Stimulated activated CD4-positive, alpha-beta T cell treated with anti-CD3 and anti-CD28 coated beads, Interleukin-15, amount 100 ng/mL, for 1 hour (primary cell): ENCODE measurements at places on chromosomes 11 and 22.

- no peak for DNase-seq
These were observed 21.6 kb upstream of the MUC15 start for GRCh38 chr11:26593691-26594090.

- no peak for DNase-seq
These were observed 9.7 kb downstream of the ARHGEF17 start for GRCh38 chr11:73317803-73318202.

DNA sequence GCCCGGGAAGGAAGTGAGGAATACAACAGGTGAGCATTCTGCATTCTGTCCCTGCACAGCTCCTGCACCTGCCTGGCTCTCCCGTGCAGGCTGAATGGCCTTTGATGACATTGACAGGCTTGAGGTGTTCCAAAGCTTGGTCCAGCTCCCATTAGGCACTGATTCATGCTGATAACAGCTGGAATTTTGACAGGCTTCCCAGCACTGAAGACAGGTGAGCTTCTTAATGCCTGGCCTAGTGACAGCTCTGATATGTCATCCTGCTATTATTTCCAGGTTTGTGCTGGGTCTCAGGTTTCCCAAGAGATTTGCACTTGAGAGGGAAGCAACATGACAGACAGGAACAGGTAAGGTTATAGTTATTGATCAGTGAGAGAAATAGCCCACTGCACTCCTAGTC, 58.0 kb upstream of the MTNR1B start:
- DNase-seq, result no peak

GRCh38 chr11:125449565-125449964, 46.5 kb downstream of the FEZ1 start:
- no peak for DNase-seq

- DNase-seq, result no peak
These were observed 18.3 kb downstream of the AMOTL1 start for GRCh38 chr11:94786264-94787126.

DNA sequence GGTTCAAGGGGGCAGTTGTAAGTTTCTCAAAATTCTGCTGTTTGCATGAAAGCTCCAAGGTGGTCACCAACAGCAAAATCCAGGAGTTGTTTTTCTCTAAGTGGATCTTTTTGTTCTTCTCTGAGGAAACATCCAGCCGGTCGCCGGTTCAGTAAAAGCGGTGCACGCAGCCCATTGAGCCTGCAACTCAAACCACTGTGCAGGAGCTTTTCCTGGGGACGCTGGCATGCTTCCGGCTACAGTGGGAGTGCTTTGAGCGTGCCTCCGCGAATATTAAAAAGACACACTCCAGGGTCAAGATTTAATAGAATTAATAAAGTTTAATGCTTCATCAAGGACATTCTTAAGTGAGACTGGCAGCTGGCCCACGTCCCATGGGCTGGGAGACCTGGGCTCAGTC, 25.4 kb downstream of the IGF2 start:
- no peak for DNase-seq

GRCh38 chr22:31244943-31245451, 32.9 kb downstream of the LIMK2 start:
- no peak for DNase-seq

DNA sequence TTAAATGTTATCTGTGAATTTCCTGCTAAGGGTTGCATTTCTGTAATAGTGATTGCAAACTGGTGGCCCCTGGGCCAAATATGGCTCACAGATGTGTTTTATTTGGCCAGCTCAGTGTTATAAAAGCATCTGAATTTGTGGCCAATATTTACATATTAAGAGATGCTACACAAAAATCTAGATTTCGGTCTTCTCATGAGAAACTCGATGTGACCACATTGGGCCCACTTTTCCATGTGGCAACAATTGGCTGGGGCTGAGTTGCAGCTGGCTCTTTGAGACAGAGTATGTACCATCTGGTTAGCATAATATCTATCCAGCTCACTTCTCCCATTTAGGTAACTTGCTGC, 244.5 kb upstream of the POU2AF2 start:
- no peak for DNase-seq

- peak; percentile 68 for DNase-seq
These were observed at the start of gene GLB1L2 for GRCh38 chr11:134331354-134332188. Gene GLB1L2 (plus strand): TSS chr11:134331988. CDS start chr11:134332062, 74 bp downstream.

DNA sequence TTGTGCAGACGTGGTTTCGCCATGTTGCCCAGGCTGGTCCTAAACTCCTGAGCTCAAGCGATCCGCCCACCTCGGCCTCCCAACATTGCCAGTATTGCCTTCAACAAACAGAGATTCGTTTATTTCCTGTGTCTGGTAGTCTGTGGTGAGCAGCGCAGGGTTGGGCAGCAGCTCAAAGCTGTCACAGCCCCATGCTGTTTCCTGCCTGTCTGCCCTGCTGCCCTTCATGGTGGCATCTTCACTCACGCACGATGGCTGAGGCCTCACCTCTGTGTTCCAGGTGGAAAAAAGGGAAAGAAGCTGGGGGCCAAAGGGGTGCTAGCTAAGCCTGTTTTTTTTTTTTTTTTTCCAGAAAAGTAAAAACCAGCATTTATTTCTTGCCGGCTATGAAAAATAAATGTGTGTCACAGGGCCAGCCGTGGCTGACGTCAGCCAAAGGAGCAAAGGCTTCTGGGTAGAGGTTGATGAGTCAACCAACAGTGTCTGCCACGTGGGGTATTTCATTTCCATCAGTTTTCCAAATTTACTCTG, 28.8 kb downstream of the TBC1D22A start:
- peak; percentile 66 for DNase-seq

DNA sequence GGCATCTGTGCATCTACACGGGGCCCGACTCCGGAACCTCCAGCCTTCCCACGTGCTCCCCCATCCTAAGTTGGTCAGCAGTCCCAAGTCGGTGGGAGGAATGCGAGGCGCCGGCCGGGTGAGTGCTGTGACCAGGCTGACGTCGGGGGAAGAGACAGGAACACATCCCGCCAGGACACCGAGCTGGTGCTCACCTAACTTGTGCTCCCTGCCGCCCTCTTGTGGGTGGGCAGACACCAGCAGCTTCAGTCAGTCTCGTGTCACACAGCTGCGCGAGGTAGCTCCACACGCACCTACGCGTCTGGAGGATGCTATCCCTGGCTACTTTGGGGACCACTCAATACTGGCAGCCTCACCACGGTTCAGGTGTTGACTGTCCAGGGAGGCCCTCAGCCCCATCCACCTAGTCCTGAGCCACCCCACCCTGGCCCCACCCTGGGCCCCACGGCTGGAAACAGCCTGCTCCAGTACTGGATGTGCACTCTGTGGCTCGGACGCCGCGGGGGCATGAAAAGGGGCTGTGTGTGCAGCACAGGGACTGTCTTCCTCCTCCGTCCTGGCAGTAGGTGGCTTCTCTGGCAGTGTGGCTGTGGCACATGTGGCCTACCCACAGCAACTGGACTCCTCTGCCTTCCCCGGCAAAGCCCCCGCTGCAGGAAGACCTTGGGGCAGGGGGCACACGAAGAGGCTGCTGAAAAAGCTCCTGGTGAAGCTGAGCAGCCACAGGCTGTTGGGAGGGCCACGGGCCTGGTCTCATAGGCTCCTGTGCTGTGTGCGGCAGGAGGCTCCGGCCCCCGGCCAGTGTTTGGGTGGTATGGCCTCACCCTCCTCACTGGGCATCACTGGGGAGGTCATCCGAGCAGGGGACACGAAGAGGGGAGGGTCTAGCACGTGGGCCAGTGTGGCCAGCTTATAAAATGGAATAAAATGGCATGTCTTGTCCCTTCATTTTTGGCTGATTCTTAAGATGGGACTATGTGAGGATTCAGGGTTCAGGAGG, 11.2 kb upstream of the BID start:
- DNase-seq, result peak; percentile 61

- no peak for DNase-seq
These were observed 106.0 kb downstream of the CSNK2A3 start for GRCh38 chr11:11247086-11247485.

DNA sequence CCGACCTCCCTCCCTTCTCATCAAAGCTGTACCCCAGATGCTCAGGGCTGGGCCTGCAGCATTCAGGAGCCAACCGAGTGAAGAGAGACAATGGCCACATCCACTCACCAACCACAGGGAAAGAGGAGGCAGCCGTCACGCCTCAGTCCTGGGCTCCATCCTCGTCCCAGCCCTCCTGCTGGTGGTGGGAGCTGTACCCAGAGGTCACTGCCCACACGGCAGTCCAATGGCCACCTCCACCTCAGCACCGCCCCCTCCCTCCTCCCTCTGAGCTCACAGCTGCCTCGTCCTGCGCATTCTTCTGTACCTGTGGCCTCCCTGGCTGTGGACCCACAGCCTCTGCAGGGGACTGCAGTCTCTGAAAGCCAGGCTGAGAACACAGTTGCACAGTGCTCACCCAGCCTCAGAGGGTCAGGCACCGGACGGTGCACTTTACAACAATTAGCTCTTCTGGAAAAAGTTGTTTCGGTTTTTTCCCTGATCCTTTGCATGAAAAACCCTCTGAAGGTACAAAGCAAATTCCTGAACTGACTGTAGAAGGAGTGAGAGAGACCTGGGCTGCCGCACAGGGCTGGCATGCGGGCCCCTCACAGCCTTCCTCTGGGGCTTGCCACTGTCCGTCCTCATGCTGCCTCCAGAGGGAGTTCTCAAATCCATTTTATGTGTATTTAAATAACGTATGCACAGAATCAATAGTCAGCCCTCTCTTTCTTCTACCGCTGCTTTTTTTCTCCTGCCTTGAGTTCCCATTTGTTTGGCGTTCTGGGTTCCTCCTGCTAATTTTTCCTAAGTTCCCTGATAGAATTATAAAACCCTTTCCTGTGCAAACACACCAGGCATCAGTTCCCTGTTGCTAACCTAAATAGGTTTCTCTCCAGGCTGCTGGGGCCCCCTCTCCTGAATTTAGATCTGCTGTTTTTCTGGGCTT, 52.7 kb downstream of the PHF21B start:
- no peak for DNase-seq

GRCh38 chr11:57240007-57240406, 3.0 kb upstream of the APLNR start:
- no peak for DNase-seq

GRCh38 chr11:2518111-2518982, 73.5 kb downstream of the KCNQ1 start:
- no peak for DNase-seq

- no peak for DNase-seq
These were observed 293.3 kb downstream of the METTL15 start for GRCh38 chr11:28401446-28401845.

- no peak for DNase-seq
These were observed 64.0 kb downstream of the BRD1 start for GRCh38 chr22:49763696-49764095.

- DNase-seq, result no peak
These were observed 221.7 kb downstream of the SNX19 start for GRCh38 chr11:130694488-130695045.

- peak; percentile 54 for DNase-seq
These were observed 154.9 kb upstream of the NAV2 start for GRCh38 chr11:19557720-19558140.

DNA sequence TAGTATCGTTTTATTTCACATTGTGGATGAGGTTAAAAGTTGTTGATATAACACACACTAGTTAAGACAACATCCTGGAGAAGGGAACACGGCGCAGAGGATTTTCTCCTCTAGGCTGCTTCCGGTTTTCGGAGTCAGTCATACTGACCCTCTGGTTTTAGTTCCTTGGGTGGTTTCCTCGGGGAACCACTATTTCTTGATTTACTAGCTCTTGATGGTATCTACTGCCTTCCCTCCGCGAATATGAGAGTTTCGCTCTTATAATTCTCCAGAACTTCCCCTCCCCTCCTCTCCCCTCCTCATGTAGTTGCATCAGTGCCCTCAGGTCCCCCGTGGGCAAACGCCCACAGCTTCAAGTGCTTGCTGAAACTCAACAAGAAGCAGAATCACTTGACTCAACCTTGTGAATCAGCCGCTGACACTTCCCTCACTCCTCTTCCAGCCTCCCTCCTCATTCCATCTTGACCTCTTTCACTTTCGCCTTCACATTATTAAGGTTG, 15.9 kb upstream of the APOBEC3A start:
- DNase-seq, result peak; percentile 48

GRCh38 chr11:76236092-76236999, 30.0 kb upstream of the WNT11 start:
- no peak for DNase-seq

DNA sequence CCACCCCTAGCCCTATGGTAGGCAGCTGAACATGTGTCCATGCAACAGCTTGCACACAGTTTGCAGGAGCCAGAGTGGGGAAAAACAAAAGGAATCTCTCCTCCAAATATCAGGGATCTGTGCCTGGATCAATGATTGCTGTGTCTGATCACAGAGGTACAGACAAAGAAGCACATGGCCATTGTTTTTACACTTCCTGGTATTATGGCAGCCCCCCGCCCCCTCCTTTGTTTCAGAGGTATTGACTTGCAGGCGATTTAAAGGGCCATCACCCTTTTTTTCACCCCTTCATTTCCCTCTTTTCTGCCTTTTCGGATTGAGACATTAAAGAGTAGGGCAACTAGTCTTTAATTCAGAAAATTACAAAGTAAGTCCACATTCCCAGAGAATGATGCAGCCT, 453.0 kb upstream of the LUZP2 start:
- no peak for DNase-seq

- no peak for DNase-seq
These were observed 1507.5 kb downstream of the BRD1 start for GRCh38 chr22:48320048-48320682.

DNA sequence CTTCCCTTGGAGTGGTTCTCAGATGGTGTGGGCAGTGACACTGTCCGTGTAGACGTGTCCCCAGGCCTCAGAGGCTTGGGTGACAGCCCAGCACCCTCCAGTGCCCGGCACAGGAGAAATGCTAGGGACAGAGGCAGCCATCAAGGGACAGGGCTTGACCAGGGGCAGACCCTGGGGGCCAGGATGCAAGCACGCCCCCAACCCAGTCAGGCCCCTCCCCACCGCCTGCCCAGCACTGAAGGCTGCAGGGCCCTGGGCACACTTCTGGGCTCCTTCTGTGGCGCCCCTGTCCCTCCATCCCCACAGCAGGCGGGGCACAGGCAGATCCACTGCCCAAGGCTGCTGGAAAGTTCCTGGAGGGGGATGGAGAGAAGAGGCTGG, 11.1 kb downstream of the IGF2 start:
- DNase-seq, result no peak

- no peak for DNase-seq
These were observed 34.3 kb downstream of the NCAM1 start for GRCh38 chr11:112995423-112996090.

- DNase-seq, result no peak
These were observed 10.0 kb downstream of the NCAM1 start for GRCh38 chr11:112971195-112971594.
